Stimulated activated CD8-positive, alpha-beta memory T cell treated with anti-CD3 and anti-CD28 coated beads, Interleukin-2, amount 100 ng/mL, for 1 hour (primary cell): ENCODE measurements at places on chromosomes 1 and 21.
A peak's percentile ranks its signal among the peaks of the same experiment; 100 is the strongest.

- DNase-seq, result no peak
Observed at GRCh38 chr1:209353053-209353452, 230.5 kb upstream of the CAMK1G start.

DNA sequence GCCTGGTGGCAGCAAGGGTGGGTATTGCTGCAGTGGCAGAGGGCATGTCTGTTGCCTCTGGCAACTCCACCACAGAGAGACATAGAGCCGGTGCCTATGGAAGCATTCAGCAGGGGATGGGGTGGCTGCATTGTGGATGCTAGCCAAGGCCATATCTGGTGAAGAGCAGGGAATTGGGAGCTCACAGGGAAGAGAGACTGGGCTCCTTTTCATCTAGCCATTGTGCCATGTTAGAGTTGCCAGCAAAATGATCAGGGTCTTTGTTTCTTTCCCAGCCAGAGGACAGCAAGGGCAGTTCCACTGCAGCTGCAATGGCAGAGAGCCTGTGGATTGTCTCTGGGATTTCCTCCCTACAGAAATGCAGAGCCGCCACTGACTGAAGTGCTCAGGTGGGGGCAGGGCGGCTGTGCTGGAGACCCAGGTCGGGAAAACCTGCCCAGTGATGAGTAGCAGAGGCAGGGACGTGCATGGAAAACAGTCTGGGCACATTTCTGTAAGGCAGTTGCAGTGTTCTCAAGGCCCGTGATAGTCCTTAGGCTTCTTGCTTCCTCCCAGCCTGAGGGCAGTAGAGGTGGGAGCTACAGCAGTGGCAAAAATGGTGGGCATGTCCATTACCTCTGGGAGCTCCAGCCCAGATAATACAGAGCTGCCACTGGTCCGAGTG lies 40.2 kb upstream of the CYP4X1 start:
- no peak for DNase-seq

DNA sequence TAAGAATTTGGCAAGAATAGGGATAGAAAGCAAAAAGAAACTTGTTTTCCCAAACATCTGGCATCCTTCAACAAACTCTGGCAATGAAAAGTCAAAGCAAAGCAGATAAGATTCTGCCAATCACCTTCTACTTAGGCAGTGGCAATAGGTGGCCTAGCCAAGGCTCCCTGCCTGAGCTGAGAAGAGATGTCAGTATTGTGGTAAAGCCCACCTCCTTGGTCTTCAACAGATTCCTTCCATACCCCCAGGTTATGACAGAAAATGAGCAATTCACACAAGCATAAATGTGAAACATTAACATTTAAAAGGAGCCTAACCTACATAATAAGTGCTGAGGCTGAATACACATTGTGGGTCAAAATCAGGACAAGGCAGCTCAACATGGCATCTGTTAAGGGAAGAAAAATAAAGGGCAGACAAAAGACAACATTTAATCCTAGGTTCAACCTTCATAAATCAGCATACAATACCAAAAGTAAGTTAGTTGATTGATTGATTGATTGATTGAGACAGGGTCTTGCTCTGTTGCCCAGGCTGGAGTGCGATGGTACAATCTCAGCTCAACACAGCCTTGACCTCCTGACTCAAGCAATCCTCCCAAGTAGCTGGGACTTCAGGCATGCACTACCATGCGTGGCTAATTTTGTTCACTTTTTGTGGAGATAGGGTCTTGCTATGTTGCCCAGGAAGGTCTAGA lies 123.1 kb downstream of the AKT3 start:
- DNase-seq, result no peak

DNA sequence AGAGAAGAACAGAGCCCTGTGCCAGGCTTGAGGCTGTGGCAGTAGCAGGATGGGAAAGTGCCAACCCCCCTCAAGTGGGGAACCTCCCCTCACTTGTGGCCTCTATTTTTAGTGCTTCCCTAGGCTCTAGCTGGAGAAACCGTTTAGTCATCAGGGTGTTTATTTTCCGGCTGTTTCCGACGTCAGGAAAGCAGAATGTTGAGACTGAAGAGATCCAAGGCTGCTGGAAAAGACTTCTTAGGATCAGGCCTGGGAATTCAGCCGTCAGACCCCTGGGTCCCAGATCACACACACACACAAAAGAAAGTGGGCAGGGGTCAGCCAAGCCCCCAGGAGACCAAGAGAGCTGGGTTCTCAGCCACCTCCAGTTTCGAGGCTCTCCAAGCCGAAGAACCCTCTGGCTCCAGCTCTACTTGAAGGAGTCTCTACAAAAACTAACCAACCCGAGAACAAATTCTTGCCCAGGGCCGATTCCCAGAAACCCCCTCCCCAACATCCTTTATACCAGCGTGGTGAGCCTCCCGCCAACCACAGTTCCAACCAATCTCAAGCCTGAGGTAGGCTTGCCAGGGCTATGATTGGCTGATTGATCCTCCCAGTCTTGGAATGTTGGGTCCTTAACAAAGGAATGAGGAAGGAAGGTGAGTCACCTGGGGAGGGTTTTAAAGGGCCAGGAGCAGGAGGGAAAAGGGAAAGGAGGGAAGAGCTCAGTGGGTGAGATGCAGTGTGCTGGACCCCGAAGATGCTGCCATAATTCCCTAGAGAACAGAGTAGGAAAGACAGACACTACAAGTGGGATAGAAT lies 2.5 kb upstream of the MEF2D start:
- no peak for DNase-seq

DNA sequence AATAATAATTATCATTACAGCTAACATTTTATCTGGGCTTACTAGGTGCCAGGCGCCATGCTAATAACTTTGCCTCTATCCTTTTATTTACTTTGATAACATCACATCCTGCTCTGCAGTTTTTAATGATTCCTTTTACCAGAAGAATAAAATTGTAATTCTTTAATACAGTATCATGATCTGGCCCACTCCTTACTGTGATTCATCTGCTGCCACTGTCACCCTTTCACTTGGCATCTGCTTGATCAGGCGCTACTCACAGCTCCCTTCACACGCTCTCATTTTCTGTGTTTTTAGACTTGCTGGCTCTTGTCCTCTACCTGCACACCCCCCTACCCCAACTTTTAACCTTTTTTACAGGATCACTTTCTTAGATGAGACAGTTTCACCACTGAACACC lies 167.5 kb downstream of the NTMT2 start:
- DNase-seq, result no peak

DNA sequence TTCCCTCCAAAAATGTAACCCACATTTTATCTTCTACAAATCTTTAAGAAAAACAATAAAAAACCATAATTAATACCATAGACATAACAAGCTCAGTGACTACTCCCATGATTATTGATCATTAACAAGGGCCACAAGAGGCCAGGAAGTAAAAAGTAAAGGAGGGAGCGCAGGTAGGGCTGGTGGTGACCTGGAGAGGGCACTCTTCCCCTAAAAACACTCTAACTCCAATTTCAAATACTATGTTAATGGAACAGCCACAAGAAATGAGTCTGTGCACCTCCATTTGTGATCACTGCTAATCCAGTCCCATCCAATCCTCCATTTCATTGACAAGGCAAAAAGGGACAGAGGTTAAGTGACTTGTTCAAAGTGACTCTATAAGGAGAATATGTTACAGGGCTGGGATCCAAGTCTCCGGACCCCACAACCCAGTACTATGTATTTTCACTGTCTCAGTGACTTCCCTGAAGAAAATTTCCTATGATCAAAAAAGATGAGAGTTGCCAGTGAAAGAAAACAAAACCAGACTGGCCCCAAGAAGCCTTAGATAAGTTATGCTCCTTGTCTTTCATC lies 41.2 kb upstream of the CFAP298 start:
- no peak for DNase-seq

- no peak for DNase-seq
Observed at GRCh38 chr1:156172696-156173470, 19.5 kb downstream of the SEMA4A start.

- no peak for DNase-seq
Observed at GRCh38 chr1:24881034-24881433, 49.0 kb downstream of the RUNX3 start.

DNA sequence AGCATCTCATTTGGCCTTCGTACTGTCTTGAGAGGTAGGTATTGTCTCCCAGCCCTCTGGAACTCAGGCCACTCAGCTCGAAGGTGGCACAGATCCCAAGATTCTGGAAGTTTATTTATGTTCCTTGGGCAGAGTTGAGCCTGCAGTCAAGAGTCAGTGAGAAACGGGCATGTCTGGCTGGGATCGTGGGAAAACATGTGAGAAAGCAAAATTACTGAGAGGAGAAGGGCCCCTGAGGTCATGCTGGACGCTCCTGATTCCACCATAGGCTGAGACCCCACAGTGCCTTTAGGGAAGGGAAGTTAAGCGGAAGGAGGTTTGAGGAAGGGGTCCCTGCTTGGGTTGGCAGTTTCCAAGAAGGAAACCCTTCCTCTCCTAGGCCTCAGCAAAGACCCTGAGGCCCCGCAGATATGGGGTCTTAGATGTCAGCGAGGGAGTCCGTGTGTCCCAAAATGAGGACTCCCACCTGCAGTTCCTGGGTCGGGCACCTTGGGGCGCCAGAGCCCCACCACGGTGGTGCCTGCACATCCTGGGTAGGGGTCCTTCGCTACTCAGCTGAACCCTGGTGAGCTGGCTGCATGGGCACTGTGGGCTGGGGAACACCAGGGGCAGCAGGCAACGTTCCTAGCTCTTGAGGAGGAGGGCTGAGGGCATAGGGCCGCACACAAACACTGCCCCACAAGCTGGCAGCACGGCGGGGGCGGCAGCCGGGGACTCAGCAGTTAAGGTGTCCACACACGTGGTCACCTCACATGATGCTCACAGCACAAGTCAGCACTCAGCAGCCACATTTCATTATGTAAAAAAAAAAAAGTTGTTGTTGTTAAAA lies 12.3 kb upstream of the SEMA4A start:
- no peak for DNase-seq

GRCh38 chr21:41289431-41289830 lies 27.2 kb upstream of the FAM3B start:
- no peak for DNase-seq

DNA sequence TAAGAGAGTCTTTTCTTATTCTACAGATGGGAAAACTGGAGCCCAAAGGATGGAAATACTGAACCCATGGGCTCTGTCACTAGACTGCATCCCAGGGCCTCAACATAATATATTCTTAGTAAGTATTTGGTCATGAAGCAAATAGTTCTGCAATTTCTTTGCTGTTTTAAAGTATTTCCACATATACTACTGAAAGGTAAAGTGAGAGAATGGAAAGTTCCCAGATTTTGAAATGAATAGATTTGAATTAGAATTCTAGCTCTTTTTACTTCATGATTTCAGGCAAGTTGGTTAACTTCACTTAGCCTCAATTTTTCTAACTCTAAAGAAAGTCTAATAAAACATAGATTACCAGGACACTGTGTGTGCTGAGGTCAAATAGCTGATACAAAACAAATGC lies 95.6 kb upstream of the FGGY start:
- DNase-seq, result no peak

- no peak for DNase-seq
Observed at GRCh38 chr1:2529784-2530512, at the start of gene HES5. HES5 (minus strand) TSS chr1:2530263; CDS start chr1:2530164, 99 bp downstream.

DNA sequence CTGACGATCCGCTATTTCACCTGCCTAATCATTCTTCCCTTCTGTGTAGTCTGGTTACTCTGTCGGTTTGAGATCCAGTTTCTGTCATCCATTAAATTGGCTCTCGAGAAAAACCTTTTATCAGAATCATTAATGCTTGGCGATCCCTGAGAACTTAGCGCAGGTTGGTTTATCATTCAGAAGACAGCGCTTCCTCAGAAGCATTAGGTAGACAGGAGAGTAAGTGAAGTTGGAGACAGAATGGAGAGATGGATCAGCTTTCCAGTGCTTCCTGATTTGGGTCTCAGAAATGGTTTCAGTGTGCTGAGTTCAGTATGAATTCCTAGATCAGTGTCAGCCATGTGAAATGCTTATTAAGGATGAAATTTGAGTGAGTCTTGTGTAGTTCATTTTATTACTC lies 1.3 kb downstream of the USP1 start:
- no peak for DNase-seq

- no peak for DNase-seq
Observed at GRCh38 chr1:34199927-34200326, 23.2 kb downstream of the C1orf94 start.

- DNase-seq, result no peak
Observed at GRCh38 chr1:90936061-90936460, 85.8 kb downstream of the ZNF644 start.

- DNase-seq, result no peak
Observed at GRCh38 chr1:33056426-33056825, 19.7 kb upstream of the AK2 start.

- no peak for DNase-seq
Observed at GRCh38 chr1:227994632-227995300, 12.0 kb upstream of the WNT3A start.

- no peak for DNase-seq
Observed at GRCh38 chr1:225378880-225379279, 49.0 kb downstream of the LBR start.

DNA sequence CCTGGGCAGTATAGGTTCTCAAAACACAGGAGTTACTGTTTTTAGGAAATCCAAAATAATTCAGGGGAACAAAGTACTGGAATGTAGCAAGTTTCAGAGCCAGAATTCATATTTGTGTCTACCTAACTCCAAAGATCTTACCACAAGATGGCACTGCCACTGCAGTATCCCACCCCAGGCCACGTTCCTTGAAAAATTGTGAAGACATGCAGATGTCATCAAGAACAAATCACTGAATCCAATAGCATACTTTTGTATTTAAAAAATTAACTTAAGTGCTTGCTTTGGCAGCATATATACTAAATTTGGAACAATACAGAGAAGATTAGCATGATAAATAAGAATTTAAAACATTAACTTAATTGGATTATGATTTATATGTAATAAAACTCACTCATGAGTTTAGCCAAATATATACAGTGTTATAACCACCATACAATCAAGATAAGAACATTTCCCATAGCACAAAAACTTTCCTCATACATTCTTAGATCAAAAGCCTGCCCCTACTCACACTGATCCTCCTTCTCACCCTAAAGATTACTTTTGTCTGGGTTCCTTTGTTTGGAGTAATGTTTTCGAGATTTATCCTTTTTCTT lies 209.9 kb downstream of the FAF1 start:
- no peak for DNase-seq

GRCh38 chr1:36369061-36369861 lies 16.5 kb downstream of the STK40 start:
- peak; percentile 75 for DNase-seq
